ENCODE measurements at places on chromosomes 2 and 18.

DNA sequence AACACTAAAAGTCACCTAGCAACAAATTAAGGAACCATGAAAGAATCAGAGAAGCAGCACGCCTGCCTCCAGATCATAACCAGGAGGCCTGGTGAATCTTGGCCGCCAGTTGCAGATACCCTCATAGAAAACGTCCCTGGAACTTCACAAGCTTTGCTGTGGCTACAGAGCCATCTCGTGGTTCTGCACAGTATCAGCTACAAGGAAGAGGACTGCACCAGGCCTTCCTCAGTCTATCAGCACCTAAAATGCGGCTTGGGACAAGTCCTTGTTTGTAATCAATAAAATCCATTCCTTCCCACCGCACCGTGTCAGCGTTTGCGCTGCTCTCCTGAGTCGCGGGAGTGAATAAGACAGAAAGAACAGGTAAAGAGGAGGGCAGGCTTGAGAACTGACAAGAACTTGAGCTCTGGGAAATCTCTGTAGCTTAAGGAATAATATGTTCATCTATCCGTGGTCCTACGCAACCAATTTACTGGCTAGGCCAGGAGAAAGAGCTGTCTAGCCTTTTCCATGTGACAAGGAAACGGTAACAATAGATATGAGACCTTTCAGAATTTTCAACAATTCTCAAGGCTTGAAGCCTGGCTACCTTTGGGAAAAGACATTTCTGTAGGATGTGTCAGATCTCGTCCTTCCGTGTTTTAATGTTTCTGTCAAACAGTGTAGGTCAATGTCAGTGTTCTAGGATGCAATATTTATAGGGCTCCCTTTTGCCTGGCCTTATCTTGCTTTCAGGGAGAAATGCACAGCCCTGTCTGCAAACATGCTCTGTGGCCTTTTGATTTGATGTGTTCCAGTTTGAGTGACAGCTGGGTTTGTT is 128.5 kb upstream of the RAB12 start:
- DNase-seq = no peak

- DNase-seq = no peak
Observed at GRCh38 chr2:11393711-11394236, 49.3 kb upstream of the ROCK2 start.

DNA sequence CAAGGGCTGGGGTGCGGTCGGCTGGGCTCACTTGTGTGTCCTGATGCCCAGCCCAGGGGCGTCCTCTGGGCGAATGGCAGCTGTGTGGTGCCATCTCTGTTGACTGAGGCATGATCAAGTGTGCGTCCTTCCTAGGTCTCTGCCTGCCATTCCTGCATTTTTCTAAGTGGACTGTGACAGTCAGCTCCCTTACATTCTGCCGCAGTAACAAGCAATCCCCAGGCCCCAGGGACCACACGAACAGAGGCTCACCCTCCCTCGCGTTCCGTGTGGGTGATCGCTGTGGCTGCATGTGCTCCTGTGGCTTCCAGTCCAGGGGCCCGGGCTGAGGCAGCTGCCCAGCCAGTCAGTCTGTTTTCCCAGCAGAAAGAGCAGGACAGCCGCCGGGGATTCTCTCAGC is 17.8 kb downstream of the D2HGDH start:
- DNase-seq = no peak

DNA sequence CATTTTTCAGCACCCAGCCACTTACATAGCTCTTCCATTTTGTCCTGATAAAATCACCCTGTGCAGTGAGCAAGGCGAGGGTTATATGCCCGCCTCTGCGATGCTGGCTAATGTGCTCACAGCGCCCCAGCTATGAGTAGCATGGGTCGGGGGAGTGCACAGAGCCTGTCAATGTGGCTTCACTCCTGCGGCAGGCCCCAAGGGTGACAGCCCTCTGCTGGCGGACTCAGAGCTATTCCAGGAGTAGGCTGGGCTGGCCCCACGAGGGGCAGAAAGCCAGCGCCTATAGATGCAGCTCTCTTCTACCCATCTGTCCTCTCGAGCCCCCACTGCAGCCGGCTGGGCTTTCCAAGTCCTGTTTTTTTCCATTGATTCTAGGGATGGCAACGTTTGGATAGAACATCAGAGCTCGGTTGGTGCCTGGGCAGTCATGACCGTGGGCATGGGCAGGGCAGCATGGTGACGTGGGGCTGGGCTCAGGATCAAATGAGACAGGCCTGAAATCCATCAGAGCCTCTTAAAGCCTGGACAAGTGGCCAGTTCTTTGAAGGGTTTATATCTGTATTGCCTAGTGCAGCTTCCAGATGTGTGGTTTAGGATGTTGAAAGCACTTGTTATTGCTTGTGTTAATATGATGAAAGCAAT is 134.7 kb downstream of the MCFD2 start:
- DNase-seq = no peak

DNA sequence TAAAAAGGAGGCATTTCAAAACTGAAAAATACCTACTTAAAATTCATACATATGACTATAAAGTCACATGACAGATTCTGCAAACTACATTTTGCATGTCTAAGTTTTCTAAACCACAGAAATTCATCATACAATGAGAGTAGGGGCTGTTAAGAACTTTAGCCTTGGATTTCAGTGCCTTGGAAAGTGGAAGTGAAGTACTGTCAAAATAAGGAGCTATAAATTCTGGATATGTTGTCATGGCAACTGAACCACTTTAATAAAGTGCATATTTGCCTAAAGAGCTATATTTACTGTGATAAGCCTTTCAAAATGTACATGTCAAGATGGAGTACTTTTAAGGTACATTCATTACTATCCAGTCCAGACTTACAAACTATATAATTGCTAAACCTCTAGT is 227.1 kb downstream of the RAB3GAP1 start:
- DNase-seq = no peak

GRCh38 chr2:55102056-55102812 is 52.0 kb upstream of the RTN4 start:
- DNase-seq = no peak

DNA sequence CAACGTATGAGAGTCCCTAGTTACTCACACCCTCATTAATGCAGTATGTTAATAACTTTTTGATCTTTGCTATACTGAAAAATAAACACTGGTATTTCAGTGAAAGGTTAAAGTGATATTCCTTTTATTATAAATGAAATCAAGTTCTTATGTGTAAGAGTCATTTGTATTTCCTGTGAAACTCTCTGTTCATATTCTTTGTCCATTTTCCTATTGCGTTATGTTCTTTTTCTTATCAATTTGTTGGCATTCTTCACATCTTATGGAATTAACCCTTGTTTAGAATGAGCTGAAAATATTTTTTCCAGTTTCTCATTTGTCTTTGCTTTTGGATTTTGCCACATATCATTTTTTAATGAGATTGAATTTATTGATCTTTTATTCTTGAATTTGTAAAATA is 44.8 kb downstream of the NDUFAF7 start:
- no peak for DNase-seq

DNA sequence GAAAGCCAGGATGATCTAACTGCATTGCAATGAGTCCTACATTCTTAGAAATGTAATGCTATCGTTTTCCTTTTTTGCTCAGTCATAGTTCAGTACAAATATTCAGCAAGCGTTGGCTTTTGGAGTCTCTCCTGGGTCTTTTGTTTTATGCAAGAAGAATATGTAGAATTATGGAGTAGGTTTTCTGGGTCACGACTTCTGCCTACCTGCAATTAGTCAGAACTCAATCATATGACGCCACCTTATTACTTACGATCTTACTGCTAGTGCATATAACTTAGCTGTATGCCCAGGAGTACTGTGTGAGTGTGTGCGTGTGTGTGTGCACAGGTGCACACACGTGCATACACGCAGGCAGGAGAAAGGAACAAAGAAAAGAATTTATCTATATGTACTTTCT is 640.2 kb downstream of the STK39 start:
- no peak for DNase-seq

DNA sequence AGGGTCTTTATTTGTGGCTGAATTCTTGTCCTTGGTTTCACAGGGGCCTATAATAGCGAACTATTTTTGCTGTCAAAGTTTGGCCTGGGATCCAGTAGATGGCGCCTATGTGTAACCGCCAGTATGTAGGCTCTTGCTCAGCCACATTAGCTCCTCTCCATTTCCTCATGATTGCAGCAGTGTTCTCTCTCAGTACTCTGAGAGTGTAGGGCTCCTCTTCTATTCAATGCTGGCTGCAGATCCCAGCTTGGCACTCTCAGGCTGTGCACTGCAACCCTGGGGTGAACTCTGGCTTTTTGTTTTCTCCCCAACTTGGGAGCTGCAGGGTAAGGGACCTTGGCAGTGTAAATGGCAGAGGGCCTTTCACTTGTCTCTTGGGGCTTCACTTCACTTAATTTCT is 344.6 kb upstream of the CHAC2 start:
- no peak for DNase-seq

DNA sequence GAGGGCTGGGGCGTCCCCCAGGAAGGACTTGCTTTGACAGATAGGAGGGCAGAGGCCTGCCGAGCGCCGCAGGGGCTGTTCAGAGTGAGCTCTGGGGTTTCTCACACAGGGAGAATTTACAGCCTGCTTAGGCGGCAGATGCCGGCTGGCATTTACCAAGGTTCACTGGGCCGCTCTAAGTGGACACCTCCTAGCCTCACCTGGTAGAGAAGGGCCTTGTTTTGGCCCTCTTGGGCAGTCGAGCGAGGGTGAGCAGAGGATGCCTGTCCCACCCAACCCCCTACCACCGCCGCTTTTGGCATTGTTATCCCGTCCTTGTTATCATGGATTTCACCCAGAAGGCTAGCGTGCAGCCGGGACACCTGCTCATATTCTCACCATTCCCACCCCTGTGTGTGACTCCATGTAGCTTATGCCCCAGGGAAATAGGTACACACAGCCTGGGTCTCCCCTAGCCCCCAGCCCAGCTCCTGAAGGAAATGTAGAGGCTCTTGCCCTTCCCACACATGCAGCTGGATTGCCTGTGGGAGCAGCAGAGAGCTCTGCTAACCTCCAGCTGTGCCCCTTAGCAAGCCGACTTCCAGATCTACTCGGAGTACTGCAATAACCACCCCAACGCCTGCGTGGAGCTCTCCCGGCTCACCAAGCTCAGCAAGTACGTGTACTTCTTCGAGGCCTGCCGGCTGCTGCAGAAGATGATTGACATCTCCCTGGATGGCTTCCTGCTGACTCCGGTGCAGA is 52.4 kb downstream of the FAM168B start:
- DNase-seq = no peak

GRCh38 chr2:222774941-222775340 is 85.9 kb upstream of the ACSL3 start:
- DNase-seq = no peak

GRCh38 chr2:7013471-7014160 is 96.4 kb downstream of the RNF144A start:
- DNase-seq = no peak

DNA sequence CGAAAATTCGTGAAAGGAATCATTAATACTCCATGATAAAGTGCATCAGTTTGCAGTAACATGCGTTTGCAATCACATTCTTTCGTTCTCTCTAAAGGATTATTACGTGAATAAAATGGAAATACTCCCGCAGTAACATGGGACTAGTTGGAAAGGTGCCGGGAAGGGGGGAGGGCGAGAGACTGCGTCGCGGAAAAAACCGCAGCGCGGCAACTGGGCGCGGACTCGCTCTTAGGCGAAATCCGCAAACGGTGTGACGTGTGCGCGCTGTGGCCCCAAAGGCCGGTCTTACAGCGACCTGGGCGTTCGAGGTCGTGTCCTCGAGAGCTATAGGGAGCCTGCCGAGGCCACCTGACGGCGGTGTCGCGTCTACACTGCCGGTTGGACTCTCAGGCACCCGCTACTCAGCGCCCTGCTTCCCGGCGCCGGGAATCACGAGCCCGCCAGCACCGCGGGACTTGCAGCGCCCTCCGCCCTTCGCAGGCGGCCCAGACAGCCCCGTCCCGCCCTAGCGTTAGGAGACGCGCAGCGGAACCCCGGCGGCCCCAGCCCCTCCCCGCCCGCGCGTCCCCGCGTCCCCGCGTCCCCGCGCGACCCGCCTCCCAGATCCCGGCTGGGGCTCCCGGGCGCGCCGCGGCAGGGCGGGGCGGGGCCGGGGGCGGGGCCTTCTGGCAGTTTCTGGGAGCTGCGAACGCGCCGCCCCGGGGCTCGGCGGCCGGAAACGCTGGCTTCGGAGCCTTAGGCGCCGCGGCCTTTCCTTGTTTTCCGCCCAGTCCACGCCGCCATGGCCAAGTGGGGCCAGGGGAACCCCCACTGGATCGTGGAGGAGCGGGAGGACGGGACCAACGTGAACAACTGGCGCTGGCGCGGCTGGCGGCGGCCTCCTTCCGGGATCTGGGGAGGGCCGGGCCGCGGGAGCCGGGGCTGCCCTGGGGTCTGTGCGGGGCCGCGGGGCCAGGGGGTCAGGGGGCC is 15.1 kb downstream of the C2orf74 start:
- peak; percentile 93 for DNase-seq

DNA sequence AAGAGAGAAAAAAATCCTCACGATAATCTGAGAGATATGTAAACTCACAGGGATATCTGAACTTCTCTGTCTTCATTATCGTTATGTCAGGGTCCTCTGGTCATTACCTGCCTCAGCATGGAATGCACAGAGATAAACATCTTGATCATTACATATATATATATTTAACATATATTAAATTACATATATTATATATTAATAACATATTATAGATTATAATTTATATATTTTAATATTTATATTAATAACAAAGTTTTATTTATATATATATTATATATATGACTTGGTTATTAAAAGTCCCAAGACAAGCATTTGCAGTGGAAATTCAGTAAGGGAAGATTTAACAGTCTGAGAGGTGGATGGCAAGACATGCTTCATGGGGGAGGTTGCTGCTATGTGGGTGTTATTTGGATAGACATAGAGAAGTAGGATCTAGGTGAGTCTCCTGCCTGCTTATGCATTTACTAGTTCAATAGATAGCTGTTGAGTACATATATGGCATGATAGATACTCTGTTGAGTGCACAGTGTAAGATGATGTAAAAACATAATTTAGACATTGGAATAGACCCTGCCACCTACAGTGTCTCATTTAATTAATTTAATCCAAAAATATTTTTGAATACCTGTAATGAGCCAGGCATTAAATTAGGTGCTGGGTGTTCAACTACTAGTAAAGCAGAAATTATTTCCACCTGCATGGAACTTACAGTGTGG is 255.2 kb downstream of the RAD51AP2 start:
- no peak for DNase-seq

DNA sequence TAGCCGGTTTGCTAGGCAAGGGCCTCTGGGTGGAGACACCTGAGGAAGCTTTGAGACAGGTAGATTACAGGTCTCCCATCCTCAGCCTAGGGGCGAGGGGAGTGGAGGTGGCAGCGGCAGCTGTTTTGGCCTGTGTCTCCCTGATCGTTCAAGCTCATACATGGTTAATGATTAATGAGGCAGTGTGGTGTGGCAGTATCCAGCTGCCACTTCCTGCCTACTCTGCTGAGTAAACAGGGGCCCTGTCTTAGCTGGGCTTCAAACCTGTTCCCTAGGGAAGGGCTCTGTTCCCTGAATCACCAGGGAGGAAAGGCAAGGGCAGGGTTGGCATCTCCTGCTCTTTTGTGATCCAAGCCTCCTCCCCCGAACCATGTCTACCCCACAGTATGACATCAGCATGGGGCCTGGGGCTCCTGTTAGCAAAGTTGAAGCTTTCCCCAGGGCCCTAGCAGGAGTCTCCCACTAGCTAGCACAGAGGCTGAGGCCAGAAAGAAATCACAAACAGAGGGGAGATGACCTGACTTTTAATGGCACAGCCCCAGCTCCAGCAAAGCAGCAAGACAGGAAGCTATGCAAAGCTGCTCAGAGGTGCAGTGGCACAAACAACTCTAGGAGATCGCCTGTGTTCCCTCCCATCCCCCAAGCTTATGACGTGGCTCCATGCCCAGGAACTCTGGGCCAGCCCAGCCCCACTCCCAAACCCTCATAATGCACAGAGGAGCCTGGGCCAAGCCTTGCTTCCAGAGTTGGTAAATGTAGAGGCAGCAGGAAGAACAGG is 3.7 kb upstream of the TUBA4B start:
- peak; percentile 14 for DNase-seq
